T follicular helper cell (primary cell): ENCODE measurements at places on chromosomes 4 and X.
A peak's percentile ranks its signal among the peaks of the same experiment; 100 is the strongest.

DNA sequence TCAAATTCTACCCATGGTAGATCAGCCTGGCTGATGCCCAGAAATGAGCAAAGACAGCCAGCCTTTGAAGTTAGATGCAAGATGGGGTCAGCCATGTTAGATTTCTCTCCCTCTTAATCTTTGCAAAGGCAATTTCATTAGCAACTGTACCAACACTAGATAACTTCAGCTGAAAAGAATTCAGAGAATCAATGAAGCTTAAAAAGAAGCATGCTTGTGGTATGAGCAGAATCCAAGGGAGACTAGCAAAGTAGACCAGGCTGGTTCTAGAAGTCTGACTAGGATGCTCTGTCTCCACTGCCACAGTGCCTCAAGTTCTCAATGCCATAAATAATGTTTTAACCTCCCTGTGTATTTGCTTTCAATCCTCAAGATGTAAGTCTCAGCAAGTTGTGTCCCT lies 247.3 kb downstream of the SLC7A11 start:
- DNase-seq: no peak

DNA sequence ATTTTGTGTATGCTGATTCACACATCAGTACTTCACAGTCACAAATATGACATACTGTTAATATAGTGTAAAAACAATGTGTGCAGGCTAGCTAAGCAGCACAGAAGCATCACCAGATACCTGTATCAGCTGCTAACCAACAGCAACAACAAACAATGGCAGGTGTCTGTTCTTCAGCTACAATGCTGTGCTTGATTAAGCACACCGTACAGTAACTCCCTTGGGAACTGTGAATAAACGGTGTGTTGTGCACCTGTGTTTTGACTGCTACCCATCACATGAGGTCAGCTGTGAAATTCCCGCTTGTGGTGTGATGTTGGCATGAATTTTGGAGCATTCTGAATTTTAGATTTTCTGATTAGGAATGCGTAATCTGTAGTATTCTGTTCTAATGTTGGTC lies 379.7 kb upstream of the FAT1 start:
- DNase-seq: no peak

- DNase-seq: no peak
Measured at GRCh38 chrX:43469391-43470054, 186.6 kb upstream of the MAOA start.

DNA sequence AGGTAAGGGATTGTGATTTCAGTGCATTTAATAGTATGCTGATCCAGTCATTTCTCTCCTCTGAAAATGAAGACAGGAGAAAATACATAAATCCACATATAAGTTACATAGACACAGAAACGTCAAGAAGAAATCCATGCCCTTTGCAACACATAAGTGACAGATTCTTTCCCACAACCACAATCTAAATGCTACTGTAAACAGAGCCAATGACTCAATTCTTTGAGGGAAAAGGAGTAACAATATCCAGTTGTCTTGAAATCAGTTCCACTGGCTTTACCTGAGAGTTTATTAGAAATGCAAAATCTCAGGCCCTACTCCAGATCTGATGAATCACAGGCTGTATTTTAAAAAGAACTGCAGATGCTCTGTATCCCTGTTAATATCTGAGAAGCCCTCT lies 66.4 kb downstream of the ARAP2 start:
- DNase-seq: no peak

GRCh38 chr4:85815796-85816459 lies 341.0 kb downstream of the ARHGAP24 start:
- no peak for DNase-seq

- no peak for DNase-seq
Measured at GRCh38 chrX:10989386-10989785, 121.7 kb upstream of the HCCS start.

DNA sequence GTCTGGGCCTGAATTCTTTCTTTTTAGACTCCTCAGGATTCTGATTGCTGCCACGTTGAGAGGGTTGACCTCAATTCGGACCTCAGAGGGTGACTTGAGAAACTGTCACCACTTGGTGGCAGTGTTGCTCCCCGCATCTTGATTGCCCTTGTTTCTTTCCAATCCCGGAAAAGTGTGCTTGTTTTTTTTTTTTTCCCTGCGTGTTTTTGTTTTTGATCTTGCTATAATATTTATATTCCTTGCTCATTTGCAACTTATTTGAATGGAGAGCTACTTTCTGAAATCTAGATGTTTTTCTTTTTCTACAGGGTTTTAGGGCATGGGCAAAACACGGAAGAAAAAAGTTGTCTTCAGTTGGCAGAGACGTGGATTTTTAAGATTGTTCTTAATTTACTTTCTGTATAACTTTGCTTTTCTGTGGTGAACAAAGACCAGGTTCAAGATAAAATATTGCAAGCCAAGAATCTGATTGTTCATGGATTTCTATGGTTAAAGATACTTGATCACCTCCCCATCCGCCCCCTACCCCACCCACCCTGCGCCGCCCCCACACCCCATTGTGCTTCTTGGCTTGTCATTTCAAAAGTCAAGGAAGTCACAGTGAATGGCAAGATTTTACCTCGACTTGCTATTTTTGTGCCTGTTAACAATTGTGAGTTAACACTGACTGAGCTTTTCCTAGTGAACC lies 102.0 kb downstream of the PTTG2 start:
- peak; percentile 37 for DNase-seq

DNA sequence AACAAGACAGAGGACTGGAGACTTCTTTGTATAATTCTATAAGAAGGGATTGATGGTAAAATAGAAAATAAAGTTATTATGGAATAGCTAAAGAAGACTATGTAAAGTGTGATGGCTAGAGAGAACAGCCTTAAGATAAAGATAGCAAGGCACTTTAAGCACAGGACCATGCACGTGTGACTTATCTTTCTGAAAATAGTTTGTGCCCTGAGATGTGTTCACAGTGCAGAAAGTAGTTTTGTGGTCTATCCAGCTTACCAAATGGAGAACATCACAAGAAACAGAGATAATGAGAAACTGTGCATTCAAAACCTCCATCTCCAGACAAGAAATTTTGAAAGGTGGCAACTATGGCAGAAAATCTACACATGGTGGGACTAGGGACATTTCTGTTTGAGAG lies 213.3 kb downstream of the PARM1 start:
- no peak for DNase-seq
